Endothelial cell of umbilical vein (primary cell): ENCODE measurements at places on chromosomes 13 and 19. TPM values are rescaled to one million over a fixed set of nuclear protein-coding genes. Genes with fewer than 3 reads are reported as not detected.

DNA sequence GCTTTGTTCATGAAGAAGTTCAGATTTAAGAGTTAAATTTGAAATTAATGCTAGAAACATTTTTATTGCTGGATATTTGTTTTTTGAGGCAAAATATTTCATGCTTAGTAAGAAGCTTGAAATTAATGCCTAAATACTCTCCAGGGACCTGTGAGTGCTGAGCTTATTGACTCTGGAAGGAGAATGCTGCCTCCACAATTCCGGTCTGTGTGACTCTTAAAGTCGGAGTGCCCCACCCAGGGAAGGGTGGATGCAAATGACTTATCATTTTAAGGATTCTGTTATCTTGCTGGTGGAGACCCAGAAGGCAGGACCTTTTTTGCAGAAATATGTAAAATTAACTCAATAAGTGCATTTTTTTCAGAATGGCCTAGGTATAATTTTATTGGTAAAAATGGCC lies 143.8 kb upstream of the RXFP2 start:
- no peak for DNase-seq

The ALDH16A1 gene
- 33.2 and 42.3 TPM in 2 replicates for polyA plus RNA-seq

- no peak for DNase-seq
These were observed 167.5 kb downstream of the URI1 start for GRCh38 chr19:30109565-30109964.

DNA sequence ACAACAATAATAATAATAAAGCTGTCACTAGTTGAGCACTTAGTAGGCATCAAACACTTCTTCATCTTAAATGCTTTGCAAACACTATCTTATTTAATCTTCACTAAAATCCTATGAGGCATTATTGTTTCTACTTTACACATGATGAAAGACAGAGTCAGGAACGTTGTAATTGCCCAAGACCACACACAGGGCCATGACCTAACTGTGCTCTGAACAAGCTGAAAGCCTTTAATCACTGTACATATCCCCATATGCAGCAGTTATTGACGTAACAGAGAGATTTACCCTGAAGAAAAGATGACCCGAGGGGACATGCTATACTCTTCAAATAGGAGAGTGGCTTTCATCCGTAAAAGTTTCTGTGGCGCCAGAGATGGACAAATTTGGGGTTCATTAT lies 53.0 kb downstream of the SACS start:
- DNase-seq: no peak

GRCh38 chr13:103598671-103599070 lies 532.5 kb upstream of the SLC10A2 start:
- DNase-seq: no peak

GRCh38 chr13:111528513-111528912 lies 208.1 kb downstream of the TEX29 start:
- no peak for DNase-seq

GRCh38 chr13:26680572-26680971 lies 80.0 kb downstream of the GPR12 start:
- DNase-seq: no peak

GRCh38 chr13:51502153-51502651 lies 49.4 kb upstream of the INTS6 start:
- no peak for DNase-seq
